ENCODE measurements at places on chromosomes 4 and X.

DNA sequence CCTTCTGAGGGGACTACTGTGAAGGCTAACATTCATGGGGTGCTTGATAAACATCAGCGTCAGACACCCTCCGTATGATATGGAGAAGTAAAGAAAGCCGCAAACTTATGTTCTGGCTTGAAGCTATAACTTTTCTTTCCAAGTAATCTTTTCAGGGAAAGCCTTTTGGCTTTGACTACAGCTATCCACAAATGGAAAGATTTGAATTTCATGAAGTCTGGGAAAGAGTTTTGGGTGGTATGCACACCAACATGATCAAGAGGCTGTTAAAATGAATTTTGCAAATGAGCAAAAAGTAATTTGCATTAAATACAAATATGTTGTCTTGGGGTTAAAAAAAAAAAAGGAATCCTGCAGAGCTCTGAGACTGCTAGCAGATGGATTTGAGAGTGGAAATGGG is 114.8 kb upstream of the LIMCH1 start:
- no peak for DNase-seq

DNA sequence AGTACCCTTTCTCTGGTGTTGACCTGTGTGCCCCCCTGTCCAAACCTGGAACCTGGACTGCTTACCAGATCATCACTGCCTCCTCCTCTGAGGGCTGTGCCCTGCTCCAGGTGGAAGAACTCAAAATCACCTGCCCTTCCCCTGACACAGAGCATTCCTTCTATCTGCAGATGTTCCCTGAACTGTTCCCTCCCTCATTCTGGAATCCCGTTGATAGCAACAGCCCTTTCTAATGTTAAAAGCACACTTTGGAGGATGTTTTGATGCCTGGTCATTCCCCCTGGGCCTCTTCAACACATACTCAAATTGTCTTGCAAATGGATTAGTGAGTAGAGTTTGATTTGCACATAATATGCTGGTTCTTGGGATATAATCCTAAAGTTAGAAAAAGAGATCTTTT is 225.8 kb downstream of the FGF13 start:
- DNase-seq: no peak

GRCh38 chr4:35464964-35465528 is 779.3 kb downstream of the ARAP2 start:
- DNase-seq: no peak

- DNase-seq: no peak
Observed at GRCh38 chr4:147714575-147715401, 17.1 kb upstream of the ARHGAP10 start.

GRCh38 chrX:123450222-123450621 is 266.1 kb downstream of the GRIA3 start:
- DNase-seq: no peak

GRCh38 chr4:170672381-170672965 is 582.7 kb upstream of the AADAT start:
- DNase-seq: no peak

DNA sequence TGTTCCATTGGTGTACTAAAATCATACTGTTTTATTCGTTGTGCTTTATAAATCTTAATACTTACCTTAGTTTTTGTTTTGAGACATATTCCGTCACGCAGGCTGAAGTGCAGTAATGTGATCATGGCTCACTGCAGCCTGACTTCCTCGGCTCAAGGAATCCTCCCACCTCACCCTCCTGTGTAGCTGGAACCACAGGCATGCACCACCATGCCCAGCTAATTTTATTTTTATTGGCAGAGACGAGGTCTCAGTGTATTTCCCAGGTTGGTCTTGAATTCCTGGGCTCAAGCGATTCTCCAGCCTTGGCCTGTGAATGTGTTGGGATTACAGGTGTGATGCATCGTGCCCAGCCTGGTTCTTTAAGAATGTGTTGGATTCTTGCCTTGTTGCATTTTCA is 24.4 kb upstream of the DCK start:
- no peak for DNase-seq

DNA sequence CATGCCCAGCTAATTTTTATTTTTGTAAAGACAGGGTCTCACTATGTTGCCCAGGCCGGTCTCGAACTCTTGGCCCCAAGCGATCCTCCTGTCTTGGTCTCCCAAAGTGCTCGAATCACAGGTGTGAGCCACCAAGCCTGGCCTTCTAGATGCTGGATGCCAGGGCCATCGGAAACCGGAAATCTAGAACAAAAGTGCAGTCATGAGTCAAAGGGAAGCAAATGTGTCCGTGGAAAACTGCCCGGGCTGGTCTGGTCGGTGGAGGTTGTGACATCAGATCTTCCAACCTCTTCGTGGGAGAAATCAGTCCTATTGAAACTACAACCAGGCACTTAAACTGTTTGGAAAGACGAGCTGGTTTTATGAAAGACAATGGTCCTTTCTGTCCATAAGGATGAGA is 92.3 kb upstream of the SHOX start:
- no peak for DNase-seq

GRCh38 chrX:136310411-136310810 is 9.6 kb downstream of the ADGRG4 start:
- no peak for DNase-seq

Data from activated CD8-positive, alpha-beta memory T cell treated with anti-CD3 and anti-CD28 coated beads for 1 hour (primary cell).